ENCODE measurements at places on chromosomes 7 and 10.

GRCh38 chr7:976901-977325 is 1.6 kb upstream of the COX19 start:
- DNase-seq, result no peak

DNA sequence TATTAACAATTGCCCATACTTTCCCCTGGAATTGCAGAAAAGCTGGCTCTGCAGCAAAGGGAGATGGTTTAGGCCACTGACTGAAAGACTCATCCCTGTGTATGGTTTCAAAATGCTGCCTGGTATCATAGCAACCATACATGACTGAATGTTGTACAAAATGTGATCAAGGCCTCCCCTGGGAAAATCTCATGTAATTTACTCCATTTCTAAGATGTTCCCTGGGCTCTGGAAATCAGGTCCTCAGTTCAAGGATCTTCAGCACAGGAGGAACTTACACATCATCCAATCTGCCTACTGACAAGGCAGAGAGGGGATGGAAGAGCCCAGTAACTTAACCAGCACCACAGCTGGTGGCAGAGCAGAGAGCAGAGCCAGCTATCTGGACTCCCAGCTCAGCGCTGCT is 111.8 kb downstream of the JAZF1 start:
- DNase-seq, result no peak

DNA sequence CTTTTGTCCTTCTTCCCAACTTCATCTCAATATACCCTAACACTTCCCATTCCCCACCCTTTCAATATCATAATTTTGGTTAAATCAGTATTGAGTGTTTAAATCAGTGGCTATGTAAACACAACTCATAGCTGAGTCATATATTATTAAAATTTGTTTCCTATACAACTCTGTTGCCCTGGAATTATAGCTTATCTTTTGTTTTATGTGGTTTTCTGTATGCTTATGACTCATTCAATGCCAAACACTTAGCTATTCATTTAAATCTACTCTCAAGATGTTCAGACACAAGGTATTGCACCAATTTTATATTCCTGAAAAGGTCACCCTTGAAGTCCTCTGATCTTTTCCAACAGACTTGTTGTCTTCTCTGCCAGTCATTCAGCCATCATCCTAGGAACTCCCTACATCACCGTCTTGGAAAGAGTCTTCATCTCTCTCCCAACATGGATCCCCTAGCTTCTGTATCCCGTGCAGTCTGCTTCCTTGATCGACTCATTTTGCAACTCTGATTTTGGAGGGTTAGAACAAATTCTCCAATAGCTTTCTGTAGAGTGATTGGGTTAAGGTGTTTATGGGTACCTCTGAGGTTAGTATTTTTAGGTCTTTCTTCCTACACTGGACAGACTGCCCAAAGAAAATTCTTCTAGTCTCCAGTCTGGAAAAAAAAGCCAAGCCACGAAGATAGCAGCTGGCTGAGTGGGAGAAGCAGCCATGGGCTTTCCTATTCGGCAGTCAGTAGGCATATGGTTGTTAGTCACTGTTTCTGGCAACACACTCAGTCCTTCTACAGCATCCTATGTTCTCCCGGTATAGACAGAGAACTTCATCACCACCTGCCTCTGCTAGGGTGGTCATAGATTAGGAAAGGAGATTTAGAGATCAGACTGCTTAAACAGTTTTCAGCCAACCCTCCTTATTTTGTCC is 102.1 kb downstream of the CRPPA start:
- no peak for DNase-seq

GRCh38 chr10:62647375-62648092 is 157.0 kb upstream of the ADO start:
- DNase-seq, result no peak

DNA sequence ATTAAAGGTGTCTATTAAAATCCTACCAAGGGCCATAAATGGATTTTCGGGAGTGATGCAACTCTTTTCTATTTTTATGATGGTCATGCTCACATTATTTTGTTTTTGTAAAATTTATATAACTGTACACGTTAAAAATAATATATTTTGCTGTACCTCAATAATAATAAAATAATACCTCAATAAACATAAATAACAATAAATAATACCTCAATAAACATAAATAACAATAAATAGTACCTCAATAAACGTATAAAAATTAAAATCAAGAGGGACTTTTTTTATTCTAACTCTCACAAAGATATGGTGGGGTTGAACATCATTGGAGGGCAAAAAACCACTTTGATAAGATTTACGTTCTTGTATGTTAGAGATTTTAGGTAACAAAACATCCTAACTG is 1189.6 kb upstream of the CELF2 start:
- no peak for DNase-seq

DNA sequence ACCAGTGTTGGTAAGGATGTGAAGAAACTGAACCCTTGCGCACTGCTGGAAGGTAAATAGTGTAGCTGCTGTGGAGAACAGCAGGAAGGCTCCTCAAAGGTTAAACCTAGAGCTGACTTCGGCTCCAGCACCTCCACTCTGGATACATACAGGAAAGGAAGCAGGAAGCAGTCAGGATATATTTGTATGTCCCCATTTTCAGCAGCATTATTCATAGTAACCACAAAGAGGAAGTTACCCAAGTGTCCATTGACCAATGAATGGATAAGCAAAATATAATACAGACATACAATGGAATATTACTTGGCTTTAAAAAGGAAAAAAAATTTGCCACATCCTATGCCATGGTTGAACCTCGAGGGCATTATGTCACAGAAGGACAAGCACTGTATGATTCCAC is 15.0 kb downstream of the RET start:
- DNase-seq, result no peak

- no peak for DNase-seq
These were observed 99.2 kb downstream of the FOXL3 start for GRCh38 chr7:388961-389701.

GRCh38 chr7:80088705-80089104 is 45.9 kb upstream of the GNAI1 start:
- no peak for DNase-seq

- DNase-seq, result no peak
These were observed 57.3 kb upstream of the KCND2 start for GRCh38 chr7:120215654-120216053.

DNA sequence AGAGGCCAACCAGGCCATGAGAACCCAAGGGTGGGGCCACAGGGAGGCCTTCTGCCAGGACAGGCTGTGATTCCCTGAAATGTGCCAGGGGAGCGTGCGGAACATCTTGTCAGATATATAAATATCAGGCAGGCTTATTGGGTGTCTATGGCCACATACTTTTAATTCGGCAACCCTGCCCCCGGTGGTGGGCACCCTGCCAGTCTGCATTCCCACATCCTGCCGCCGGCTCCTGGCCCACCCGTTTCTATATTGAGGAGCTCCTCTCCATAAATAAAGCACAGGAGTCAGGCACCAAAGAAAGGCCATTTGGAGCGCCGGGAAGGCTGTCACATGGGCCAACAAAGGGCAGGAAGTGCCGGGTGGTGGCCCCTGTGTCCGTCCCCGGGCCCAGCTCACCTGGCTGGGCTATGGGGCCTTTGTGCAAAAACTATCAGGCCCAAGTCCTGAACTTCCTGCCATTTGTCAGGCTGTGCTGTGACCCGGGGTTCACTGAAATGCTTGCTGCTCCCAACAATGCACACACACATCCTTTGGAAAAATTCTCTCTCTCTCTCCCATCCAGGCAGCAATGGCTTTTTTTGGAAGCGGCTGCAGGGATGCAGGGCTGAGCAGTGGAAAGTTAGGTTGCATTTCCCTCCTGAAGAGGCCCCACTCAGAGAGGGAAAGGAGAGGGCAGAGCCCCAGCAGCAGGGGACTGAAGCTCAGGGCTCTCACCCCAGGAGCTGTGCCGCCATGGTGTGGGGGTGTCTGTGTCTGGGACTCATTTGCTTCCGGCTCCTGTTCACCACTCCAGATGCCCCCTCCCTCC is 25.0 kb upstream of the PODXL start:
- DNase-seq, result no peak

DNA sequence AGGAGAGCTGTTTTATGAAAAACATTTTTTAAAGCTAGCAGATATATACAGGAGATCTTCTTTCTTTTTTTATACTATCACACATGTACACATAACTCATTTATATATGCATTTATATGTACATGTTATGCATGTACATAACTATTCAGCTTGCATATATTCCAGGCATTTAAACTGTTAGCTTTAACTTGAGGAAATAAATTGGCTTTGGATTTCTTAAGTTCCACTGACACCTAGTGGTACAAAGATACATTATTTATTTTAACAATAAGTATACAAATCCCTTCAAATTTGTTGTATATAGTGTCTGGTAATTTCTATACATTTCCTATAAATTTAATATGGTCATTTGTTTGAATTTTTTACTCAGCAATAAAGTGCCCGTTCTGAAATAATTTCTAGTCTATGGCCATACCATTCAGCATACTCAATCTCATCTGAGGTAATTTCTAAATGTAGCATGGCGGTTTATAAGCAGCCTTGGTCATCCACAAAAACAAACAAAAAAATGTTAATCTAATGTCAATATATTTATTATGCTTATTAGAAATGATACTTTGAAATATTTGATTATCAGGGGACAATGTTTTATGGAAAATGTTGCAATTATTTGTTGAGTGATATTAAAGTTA is 11.6 kb downstream of the ZDHHC6 start:
- DNase-seq, result peak; percentile 1

GRCh38 chr7:2321020-2321419 is 6.8 kb upstream of the SNX8 start:
- DNase-seq, result no peak

DNA sequence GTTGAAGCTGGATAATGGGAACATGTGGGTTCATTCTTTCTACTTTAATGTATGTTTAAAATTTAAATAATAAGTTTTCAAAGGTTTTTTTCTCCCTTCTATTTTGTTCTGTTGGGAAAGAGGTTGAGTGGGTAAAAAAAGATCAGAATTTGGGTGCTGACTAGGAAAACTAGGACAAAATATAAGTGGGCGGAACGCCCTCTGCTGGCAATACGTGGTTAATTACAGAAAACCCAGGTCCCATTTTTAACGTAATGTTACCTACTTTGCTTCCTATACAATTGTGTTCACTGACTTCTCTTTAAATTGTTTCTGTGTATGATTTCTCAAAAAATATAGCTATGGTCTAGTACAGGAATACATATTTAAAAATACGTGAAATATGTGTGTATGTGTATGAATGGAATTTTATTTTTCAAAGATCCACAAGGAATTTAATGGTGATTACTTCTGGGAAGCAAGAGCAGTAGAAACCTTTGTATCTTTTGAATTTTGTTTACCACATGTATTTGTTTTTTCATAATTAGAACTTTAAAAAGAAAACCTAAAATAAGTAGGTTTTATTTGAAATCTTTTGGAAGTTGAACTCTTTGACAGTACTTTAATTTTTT is 8.7 kb downstream of the ECD start:
- DNase-seq, result peak; percentile 5

GRCh38 chr10:127298381-127298780 is 102.0 kb upstream of the INSYN2A start:
- no peak for DNase-seq

DNA sequence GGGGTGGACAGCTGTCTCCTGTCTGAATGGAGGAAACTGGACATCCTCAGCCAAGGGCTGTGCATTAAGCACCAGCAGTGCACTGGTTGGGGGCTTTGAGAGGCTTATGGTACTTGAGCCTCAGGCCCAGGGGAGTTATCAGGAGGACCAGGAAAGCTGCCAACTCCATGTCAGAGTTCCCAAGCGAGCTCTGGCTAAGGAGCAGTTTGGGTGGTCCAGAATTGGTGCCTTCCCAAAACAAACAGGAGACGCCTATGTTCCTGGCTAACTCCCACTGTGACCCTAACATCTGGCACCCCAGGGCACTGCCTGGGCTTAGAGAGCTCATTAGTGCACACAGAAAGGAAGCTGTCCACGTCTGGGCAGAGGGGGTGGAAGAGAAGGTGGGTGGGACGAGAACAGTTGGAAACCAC is 408.6 kb upstream of the NPVF start:
- no peak for DNase-seq

DNA sequence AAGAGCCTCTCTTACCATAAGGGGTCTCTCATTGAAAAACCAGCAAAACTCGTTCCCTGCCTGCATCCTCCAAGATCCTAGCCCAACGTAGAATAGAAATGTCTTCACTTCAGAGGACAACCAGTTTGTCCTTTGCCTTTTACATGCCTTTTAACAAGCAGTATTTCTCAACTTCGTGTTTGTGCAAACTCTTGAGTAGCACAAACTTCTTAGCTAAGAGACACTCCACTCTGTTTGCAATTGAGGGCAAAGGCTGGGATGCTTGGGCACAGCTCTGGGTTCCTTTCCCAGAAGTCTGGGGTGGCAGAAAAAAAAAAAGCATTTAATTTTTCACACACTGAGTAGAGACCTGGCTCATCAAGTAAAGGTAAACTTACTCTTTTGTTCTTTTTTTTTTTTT is 19.5 kb upstream of the KCTD7 start:
- DNase-seq, result no peak

- no peak for DNase-seq
These were observed 1.3 kb upstream of the EIF3B start for GRCh38 chr7:2353113-2353935.

- no peak for DNase-seq
These were observed 32.6 kb downstream of the USP6NL start for GRCh38 chr10:11578802-11579255.

GRCh38 chr7:92835851-92836488 is 403 bp downstream of the CDK6 start:
- no peak for DNase-seq

DNA sequence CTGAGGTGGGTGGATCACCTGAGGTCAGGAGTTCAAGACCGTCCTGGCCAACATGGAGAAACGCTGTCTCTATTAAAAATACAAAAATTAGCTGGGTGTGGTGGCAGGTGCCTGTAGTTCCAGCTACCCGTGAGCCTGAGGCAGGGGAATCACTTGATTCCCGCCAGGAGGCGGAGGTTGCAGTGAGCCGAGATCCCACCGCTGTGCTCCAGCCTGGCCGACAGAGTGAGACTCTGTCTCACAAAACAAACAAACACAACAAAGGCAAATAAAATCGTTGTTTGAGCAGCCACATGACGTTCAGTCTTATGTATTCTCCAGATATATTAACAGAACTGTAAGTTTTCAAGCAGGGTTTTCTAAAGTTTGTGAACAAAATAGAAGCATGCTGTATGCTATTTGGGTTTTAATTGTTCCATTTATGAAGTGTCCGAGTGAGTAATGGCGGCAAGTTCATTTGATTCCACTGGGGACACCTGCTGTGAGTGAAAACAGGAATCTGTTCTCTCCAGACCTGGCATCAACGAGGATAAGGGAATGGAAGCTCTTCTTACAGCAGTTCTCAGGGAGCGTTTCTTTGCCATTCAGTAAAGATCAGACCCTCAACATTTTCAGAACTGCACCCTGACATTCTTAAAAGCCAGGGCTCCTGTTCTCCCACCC is 122.5 kb upstream of the PITRM1 start:
- DNase-seq, result no peak

GRCh38 chr10:77293773-77294172 is 343.8 kb downstream of the KCNMA1 start:
- DNase-seq, result no peak

GRCh38 chr10:14740684-14741247 is 33.9 kb downstream of the FAM107B start:
- no peak for DNase-seq

GRCh38 chr7:85890244-85890811 is 703.5 kb upstream of the SEMA3D start:
- DNase-seq, result no peak

- DNase-seq, result no peak
These were observed 33.6 kb downstream of the TRRAP start for GRCh38 chr7:98911916-98912315.

- DNase-seq, result no peak
These were observed 28.8 kb downstream of the PTPN12 start for GRCh38 chr7:77565917-77566316.

- DNase-seq, result no peak
These were observed 146.0 kb downstream of the USP6NL start for GRCh38 chr10:11465406-11465805.

- no peak for DNase-seq
These were observed 90.2 kb downstream of the SH3PXD2A start for GRCh38 chr10:103765168-103765567.
